ENCODE measurements at places on chromosomes 2 and 18. TPM values are rescaled to one million over a fixed set of nuclear protein-coding genes. Genes with fewer than 3 reads are reported as not detected.

Gene TMX3
- 65.1 TPM for total RNA-seq

Gene TGFA
- total RNA-seq, result not detected

Gene LCT
- total RNA-seq, result 0.09 TPM

Gene ALPG
- not detected for total RNA-seq

Gene UBXN2A
- total RNA-seq, result 9.3 TPM

Gene SDC1
- 8.0 TPM for total RNA-seq

Gene SP140
- total RNA-seq, result 0.32 TPM

Gene GPR35
- 0.52 TPM for total RNA-seq

Gene TEX44
- total RNA-seq, result not detected

Gene SCN1A
- total RNA-seq, result 0.09 TPM
